ENCODE measurements at places on chromosomes 7 and 10.

DNA sequence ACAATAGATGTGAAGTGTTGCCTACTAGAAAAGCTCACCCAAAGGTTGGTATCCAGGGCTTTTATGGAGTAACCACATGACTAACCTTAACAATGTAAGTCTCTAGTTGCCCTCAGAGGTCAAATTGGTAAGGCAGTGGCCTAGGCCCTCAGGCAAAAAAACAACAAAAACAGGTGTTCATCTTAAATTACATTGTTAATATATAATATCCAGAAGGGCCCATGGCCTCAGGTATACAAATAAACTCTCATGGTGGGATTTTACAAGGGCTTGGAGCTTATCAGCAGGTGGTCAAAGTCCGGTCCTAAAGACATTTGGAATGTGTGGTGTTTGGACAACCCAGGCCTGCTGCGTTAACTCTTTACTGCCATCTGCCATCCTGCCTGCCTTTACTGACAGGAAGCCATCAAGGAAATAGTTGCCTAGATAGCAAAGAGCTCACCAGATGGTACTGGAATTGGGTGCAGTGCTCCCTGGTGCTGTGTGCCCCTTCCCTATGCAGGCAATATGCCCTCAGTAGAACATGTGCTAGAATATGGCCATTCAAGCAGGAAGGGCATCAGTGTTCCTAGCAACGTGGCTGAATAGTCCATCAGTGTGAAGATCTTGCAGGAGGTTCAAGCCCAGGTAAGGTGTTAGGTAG is 36.2 kb downstream of the TOMM7 start:
- DNase-seq = no peak

DNA sequence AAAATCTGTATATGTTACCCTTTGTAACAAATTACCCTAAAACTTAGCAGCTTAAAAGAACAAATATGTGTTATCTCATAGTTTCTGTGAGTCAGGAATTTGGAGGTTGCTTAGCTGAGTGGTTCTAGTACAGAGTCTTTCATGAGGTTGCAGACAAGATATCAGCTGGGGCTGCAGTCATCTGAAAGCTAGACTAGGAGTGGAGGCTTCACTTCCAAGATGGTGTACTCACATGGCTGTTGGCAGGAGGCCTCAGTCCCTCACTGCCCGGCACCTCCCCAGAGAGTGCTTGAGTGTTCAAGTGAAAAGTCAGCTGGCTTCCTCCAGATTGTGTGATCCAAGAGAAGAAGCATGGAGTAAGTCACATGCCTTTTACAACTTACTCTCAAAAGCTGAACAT is 16.9 kb upstream of the GGCT start:
- no peak for DNase-seq

DNA sequence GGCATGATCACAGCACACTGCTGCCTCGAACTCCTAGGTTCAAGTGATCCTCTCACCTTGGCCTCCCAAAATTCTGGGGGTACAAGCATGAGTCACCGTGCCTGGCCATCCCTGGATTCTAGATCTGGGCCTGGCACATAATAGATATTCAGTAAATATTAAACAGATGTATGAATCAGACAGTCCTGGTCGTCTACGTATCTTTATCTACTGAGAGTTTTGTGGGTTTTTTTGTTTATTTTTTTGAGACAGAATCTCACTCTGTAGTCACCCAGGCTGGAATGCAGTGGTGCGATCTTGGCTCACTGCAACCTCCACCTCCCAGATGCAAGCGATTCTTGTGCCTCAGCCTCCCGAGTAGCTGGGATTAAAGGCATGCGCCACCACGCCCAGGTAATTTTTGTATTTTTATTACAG is 24.3 kb upstream of the ITGB1 start:
- no peak for DNase-seq

GRCh38 chr7:148014001-148014400 is 576.6 kb upstream of the C7orf33 start:
- no peak for DNase-seq

- DNase-seq = no peak
Measured at GRCh38 chr7:19175241-19175640, 30.0 kb upstream of the FERD3L start.

DNA sequence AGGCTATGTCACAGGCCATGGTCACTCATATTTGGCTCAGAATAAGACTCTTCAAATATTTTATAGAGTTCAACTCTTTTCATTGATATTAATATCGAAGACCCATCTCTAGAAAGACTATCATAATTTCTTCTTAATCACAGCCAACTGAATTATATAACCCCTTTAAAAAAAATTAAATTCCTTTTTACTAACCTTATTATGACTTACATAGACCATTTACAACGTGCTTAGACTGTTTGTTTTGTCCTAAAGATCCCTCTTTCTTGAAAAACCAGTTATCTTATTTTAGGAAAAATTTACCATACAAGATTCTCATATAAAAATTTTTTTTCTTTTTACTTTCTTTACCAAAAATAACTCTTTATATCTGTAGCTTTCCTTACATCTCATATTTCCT is 10.2 kb upstream of the TMEM254 start:
- no peak for DNase-seq

GRCh38 chr7:158407581-158408317 is 179.9 kb downstream of the PTPRN2 start:
- no peak for DNase-seq

GRCh38 chr7:77427996-77428603 is 12.0 kb upstream of the GSAP start:
- DNase-seq = no peak

GRCh38 chr7:85023066-85023712 is 163.7 kb downstream of the SEMA3D start:
- DNase-seq = no peak

- DNase-seq = no peak
Measured at GRCh38 chr7:22833113-22833855, 10.6 kb upstream of the TOMM7 start.

DNA sequence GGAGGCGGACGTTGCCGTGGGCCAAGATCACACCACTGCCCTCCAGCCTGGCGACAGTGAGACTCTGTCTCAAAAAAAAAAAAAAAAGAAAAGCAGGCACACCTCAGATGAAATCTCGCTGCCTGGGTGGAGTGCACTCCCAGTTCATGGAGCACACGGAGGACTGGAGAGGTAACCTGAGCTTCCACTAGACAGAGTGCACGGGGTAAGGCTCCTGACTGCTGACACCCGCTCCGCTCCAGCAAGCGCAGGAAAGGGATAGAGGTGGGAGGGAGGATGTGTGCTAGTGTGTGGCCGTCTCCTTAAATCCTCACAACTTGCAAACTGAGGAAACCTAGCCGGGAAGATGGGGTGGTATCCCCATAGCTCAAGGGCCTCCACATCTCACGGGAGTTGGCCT is 50.8 kb downstream of the FAM53B start:
- no peak for DNase-seq

GRCh38 chr10:3324612-3325038 is 152.0 kb upstream of the PITRM1 start:
- no peak for DNase-seq

GRCh38 chr10:14382531-14382930 is 51.8 kb upstream of the FRMD4A start:
- DNase-seq = no peak

GRCh38 chr10:83677795-83678194 is 461.5 kb upstream of the GHITM start:
- no peak for DNase-seq

DNA sequence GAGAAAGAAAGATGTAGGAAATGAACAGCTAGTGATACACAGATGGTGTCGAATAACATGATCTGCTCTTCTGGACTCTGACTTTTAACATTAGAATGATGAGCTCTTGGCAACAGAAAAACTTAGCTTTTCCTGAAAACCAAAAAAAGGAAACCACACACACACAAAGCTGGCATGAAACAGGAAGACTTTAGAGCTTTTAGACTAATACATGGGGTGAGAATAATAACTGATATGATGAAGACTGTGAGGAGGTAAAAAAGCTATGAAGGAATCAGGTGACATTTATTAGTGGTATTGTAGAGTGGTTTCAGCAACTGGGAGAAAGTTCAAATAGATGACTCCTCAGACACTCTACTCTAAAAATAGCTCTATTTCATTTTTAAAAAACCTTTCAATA is 491.9 kb downstream of the PARD3 start:
- DNase-seq = no peak

Measured in left forelimb (tissue), 1 donor.